ENCODE measurements at places on chromosomes 2 and 18. TPM values are rescaled to one million over a fixed set of nuclear protein-coding genes. Genes with fewer than 3 reads are reported as not detected.

GRCh38 chr18:55240978-55241377, 281.7 kb upstream of the CCDC68 start:
- no peak for DNase-seq

AFG3L2 gene
- total RNA-seq: 35.7 TPM

ST8SIA5 gene
- total RNA-seq: 11.8 TPM

GAREM1 gene
- 0.29 TPM for total RNA-seq

DNA sequence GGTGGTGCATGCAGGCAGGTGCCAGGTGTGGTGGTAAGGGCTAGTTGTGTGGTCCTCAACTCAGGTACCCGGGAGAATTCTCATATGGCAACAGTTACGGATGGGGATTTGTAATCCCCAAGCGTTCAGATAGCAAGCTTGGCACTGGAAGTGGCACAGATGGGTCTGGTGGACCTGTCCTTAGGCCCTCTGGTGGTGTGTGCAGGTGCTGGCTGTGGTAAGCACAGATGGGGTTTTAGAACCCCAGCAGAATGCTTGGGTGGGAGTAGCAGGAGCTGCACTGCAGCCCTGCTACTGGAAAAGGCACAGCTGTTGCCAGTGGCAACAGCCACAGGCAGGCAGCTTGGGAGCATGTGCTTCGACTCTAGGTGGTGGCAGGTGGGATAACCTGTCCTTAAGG, 948.2 kb upstream of the FAM98A start:
- DNase-seq: no peak

DNA sequence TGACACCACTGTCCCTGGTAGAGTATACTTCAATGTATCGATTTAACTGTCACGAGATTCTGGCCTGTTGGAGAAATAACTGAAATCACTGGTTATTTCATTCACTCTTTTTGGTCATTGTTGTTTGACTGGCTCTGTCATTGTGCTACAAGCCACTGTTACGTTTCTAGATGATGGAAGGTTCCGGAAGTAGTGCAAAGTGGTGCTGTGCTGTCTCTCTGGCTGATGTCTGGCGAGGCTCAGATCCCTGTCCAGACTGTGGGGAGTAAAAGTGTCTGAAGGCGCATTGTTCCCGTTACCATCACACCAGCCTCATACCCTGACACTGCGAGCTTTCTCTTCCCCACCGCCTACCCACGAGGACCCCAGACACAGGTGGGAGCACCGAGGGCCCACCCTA, 11.7 kb downstream of the CNDP1 start:
- DNase-seq: no peak
